ENCODE measurements at places on chromosomes 6 and 20. TPM values are rescaled to one million over a fixed set of nuclear protein-coding genes. Genes with fewer than 3 reads are reported as not detected.

GRCh38 chr6:138580040-138580439 is 80.7 kb upstream of the NHSL1 start:
- no peaks in the 10 kb centered on the region for H3K27me3 ChIP-seq
- H3K4me1 ChIP-seq, result no peaks in the 10 kb centered on the region
- H3K27ac ChIP-seq, result no peak overlapping the region

DNA sequence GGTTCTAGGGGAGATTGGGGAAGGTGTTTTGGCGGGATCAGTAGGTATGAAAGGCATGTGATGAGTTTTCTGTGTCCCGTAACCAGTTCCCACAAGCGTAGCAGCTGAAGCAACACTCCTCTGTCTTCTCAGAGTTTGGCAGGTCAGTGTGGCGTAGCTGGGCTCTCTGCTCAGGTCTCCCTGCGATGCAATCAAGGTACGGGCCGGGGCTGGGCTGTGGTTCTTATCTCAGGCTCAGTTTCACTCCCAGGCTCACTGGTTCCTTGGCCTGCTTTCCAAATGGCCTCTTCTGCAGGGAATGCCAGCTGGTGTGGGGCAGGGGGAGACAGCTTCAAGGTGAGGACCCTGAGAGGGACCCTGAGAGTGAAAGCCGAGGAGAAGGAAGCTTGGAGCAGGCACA is 280.7 kb downstream of the CDH4 start:
- H3K36me3 ChIP-seq, result no peaks in the 10 kb centered on the region
- H3K27me3 ChIP-seq, result no peaks in the 10 kb centered on the region
- H3K4me3 ChIP-seq, result no peak overlapping the region
- DNase-seq, result no peak
- no peak overlapping the region for H3K27ac ChIP-seq

GRCh38 chr6:95357380-95358020 is 219.8 kb upstream of the MANEA start:
- no peaks in the 10 kb centered on the region for H3K27me3 ChIP-seq
- H3K4me3 ChIP-seq, result no peak overlapping the region
- DNase-seq, result no peak
- no peaks in the 10 kb centered on the region for H3K4me1 ChIP-seq

GRCh38 chr6:5084781-5085647 is at the start of gene PPP1R3G:
Gene PPP1R3G (plus strand): TSS chr6:5085341. CDS start chr6:5085486, 145 bp downstream.
- no peaks in the 10 kb centered on the region for H3K4me1 ChIP-seq
- no peaks in the 10 kb centered on the region for H3K27me3 ChIP-seq
- no peaks in the 10 kb centered on the region for H3K36me3 ChIP-seq
- no peak within 1 kb of the TSS for H3K4me3 ChIP-seq

DNA sequence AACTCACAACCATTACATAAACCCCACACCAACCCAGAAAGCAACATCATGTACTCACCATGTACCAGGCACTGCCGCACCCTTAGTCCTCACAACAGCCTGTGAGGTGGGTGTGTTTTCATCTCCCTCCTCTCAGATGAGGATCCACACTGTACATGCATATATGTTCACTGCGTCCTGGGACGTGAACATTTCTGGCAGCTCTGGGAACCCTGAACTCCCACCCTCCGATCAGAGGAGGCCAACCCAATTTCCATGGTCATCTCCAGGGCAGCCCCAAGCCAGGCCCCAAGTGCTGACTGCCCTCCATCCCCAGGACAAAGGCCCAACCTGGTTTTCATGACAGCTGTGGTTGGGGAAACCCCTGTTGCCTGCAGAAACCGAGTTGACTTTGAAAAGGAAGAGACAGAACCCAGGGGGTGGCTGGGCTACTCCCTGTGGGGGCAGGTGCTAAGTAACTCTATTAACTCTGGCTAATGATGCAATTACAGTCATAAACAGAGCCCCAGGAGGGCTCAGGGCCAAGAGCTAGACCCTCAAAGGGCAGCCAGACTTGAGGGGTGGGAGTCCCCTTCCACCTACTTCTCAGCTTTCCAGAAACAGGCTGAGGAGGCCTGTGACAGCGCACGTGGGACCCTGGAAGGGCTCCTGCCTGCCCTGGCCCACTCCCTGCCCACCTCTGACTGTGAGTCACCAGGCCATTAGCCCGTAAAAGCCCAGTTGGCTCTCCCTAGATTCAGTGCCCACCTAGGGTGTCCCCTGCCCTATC is 2.6 kb downstream of the TFEB start:
- H3K4me1 ChIP-seq, result peaks cover 53% of the 10 kb centered on the region
- no peaks in the 10 kb centered on the region for H3K27me3 ChIP-seq
- H3K36me3 ChIP-seq, result no peaks in the 10 kb centered on the region
- DNase-seq, result peak; percentile 70

GRCh38 chr6:29813809-29814208 is 13.8 kb upstream of the HLA-G start:
- no peaks in the 10 kb centered on the region for H3K36me3 ChIP-seq
- H3K27me3 ChIP-seq, result no peaks in the 10 kb centered on the region
- no peaks in the 10 kb centered on the region for H3K4me1 ChIP-seq
- DNase-seq, result no peak

GRCh38 chr6:2782825-2783187 is 17.6 kb downstream of the WRNIP1 start:
- no peak overlapping the region for H3K4me3 ChIP-seq
- H3K36me3 ChIP-seq, result peaks cover 27% of the 10 kb centered on the region
- H3K27me3 ChIP-seq, result no peaks in the 10 kb centered on the region
- DNase-seq, result no peak

DNA sequence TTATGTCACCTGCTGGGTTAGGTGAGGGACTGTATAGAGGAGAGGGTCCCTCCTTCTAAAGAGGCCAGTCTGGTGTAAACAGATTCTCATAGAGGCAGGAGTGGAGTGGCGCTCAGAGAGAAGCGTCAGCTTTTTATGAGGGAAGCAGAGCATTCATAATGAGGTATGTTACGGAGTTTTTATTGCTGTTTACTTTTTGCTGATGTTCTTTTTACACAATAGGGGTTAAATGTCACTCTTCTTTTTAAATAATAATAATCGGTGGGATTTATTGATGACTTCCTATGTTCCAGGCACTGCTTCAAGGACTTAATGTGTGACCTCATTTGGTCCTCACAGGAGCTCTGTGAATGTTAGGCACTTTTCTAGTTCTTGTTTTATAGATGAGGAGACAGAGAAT is 79.9 kb downstream of the L3MBTL3 start:
- no peak overlapping the region for H3K4me3 ChIP-seq
- H3K27me3 ChIP-seq, result no peaks in the 10 kb centered on the region
- no peak for DNase-seq
- peaks cover 3% of the 10 kb centered on the region for H3K4me1 ChIP-seq
- peaks cover 27% of the 10 kb centered on the region for H3K36me3 ChIP-seq
- no peak overlapping the region for H3K27ac ChIP-seq

DNA sequence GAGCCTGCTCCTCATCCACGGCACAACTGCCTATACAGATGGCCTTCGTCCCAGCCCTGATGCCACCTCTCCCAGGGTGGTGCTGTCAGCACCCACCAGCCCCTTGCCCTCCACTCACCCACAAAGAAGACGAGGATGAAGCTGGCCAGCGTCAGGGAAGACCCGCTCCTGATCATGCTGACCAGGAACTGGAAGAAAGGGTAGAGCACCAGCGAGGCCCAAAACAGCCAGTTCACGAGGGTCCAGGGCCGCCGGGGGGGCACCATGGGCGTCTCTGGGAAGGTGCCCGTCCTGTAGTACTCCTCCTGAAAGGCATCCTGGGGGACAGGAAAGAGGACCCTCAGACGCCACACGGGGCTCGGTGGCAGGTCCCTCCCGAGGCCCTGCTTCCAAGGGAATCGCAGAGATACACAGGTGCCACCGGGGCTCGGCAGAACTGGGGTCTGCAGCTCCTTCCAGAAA is 134.5 kb downstream of the AGPAT4 start:
- no peak overlapping the region for H3K27ac ChIP-seq
- H3K4me3 ChIP-seq, result no peak overlapping the region
- H3K27me3 ChIP-seq, result no peaks in the 10 kb centered on the region

DNA sequence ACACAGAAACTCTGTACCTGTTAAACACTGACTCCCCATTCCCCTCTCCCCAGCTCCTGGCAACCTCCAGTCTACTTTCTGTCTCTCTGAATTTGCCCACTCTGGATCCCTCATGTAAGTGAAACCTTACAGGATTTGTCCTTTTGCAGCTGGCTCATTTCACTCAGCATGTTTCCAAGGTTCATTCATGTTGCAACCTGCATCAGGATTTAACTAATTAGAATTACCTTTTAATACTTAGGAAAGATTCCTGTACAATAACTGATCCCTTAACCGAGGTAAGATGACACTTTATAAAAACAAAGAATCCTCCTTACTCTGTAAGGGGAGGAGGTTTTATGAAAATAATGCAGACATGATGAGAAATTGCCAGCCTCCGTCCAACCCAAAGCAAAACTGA is 113.1 kb upstream of the MTHFD1L start:
- no peaks in the 10 kb centered on the region for H3K4me1 ChIP-seq
- DNase-seq, result no peak
- H3K27me3 ChIP-seq, result no peaks in the 10 kb centered on the region
- no peak overlapping the region for H3K27ac ChIP-seq
- no peak overlapping the region for H3K4me3 ChIP-seq

- H3K4me1 ChIP-seq, result peaks cover 31% of the 10 kb centered on the region
- no peak for DNase-seq
- peaks cover 26% of the 10 kb centered on the region for H3K36me3 ChIP-seq
- peak overlapping the region; percentile 63 for H3K4me3 ChIP-seq
Measured at GRCh38 chr6:31972709-31973350, 892 bp upstream of the DXO start.

- no peaks in the 10 kb centered on the region for H3K36me3 ChIP-seq
- peak overlapping the region; percentile 20 for H3K27ac ChIP-seq
- H3K4me1 ChIP-seq, result peaks cover 39% of the 10 kb centered on the region
- peak; percentile 52 for DNase-seq
- H3K4me3 ChIP-seq, result peak overlapping the region; percentile 47
Measured at GRCh38 chr20:35618263-35619131, 2.9 kb downstream of the SPAG4 start.

- H3K27ac ChIP-seq, result no peak overlapping the region
- no peak for DNase-seq
- no peaks in the 10 kb centered on the region for H3K36me3 ChIP-seq
- no peaks in the 10 kb centered on the region for H3K4me1 ChIP-seq
- H3K4me3 ChIP-seq, result no peak overlapping the region
- H3K27me3 ChIP-seq, result no peaks in the 10 kb centered on the region
Measured at GRCh38 chr6:111147440-111147839, 60.1 kb downstream of the SLC16A10 start.

DNA sequence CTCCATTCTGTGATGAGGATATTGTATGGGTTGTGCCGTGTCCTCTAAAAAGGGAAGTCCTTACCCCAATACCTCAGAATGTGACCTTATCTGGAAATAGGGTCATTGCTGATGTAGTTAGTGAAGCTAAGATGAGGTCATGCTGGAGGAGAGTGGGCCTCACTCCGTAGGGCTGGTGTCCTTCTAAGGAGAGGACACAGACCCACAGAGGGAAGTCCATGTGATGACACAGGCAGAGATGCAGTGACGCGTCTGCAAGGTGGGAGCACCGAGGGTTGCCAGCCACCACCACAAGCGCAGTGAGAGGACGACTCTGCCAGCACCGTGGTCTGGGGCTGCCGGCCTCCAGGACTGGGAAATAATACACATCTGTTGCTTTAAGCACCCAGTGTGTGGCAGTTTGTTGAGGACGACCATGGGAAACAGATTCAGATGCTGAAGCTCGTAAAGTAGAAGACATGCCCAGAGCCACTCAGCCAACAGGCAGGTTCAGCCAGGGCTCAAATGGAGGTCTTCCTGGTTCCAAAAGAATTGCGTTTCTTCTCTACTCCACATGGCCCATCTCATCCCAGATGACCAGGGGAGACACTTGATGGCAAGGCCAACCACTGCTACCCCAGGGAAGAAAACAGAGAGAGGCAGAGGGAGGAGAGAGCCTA is 59.2 kb upstream of the DUSP22 start:
- H3K4me1 ChIP-seq, result peaks cover 25% of the 10 kb centered on the region
- no peaks in the 10 kb centered on the region for H3K27me3 ChIP-seq
- DNase-seq, result no peak
- no peaks in the 10 kb centered on the region for H3K36me3 ChIP-seq
- no peak overlapping the region for H3K4me3 ChIP-seq

GRCh38 chr6:156652231-156652750 is 124.9 kb upstream of the ARID1B start:
- H3K36me3 ChIP-seq, result no peaks in the 10 kb centered on the region
- DNase-seq, result no peak
- no peak overlapping the region for H3K27ac ChIP-seq
- H3K4me3 ChIP-seq, result no peak overlapping the region

DNA sequence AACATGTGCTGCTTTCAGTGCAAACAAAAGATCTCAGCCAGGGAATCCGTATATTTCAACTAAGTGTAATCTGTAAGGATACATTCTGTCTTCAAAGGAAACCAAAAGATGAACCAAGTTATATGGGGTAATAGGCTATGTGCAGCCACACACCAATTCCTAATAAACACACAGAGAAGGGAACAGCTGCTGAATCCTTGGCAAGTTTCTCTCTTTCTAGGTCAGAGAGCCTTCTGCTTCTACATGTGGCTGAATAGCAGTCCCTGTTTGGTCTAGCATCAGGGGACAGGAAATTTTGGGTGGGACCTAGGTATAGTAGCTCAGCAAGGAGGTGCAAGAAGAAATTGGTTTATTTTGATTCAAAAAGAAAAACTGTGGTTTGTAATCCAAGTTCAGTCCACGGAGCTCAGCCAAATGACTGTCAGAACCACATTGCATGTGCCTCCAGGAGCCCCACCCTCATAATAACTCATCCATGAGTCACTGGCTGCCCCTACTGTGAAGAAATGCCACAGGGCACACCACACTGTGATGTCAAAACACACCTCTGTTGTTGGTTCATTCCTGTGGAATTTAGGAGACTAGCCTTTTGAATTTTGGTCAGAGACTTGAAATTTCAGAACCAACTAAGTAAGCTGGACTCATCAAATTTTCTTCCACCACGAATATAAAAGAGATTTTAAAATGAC is 21.1 kb downstream of the SPTLC3 start:
- H3K36me3 ChIP-seq, result no peaks in the 10 kb centered on the region
- no peaks in the 10 kb centered on the region for H3K4me1 ChIP-seq
- H3K27me3 ChIP-seq, result no peaks in the 10 kb centered on the region

GRCh38 chr20:49381558-49382493 is 100.6 kb downstream of the KCNB1 start:
- H3K4me3 ChIP-seq, result no peak overlapping the region
- H3K4me1 ChIP-seq, result no peaks in the 10 kb centered on the region
- H3K27me3 ChIP-seq, result peaks cover 10% of the 10 kb centered on the region
- H3K36me3 ChIP-seq, result no peaks in the 10 kb centered on the region

GRCh38 chr20:43983359-43983758 is 68.7 kb downstream of the TOX2 start:
- H3K4me3 ChIP-seq, result no peak overlapping the region
- H3K27ac ChIP-seq, result no peak overlapping the region
- H3K4me1 ChIP-seq, result peaks cover 11% of the 10 kb centered on the region

GRCh38 chr6:33861722-33862121 is 57.9 kb upstream of the MLN start:
- DNase-seq, result no peak
- H3K4me1 ChIP-seq, result peaks cover 61% of the 10 kb centered on the region
- no peaks in the 10 kb centered on the region for H3K27me3 ChIP-seq
- H3K27ac ChIP-seq, result no peak overlapping the region
- no peaks in the 10 kb centered on the region for H3K36me3 ChIP-seq

- H3K36me3 ChIP-seq, result no peaks in the 10 kb centered on the region
- no peak overlapping the region for H3K4me3 ChIP-seq
- H3K27me3 ChIP-seq, result no peaks in the 10 kb centered on the region
- H3K4me1 ChIP-seq, result no peaks in the 10 kb centered on the region
- DNase-seq, result no peak
Measured at GRCh38 chr6:170233286-170234205, 57.3 kb downstream of the DLL1 start.

Gene NFKBIL1
- total RNA-seq, result 9.8 TPM

Gene ARFGEF3
- total RNA-seq, result 0.03 TPM

Gene SIRPD
- not detected for total RNA-seq

Gene EFHC1
- 6.4 TPM for total RNA-seq

Gene EYA2
- total RNA-seq, result not detected

Gene CTAGE9
- not detected for total RNA-seq

Gene TSPO2
- total RNA-seq, result not detected

Gene SYCP2L
- total RNA-seq, result not detected

Gene ZNF165
- 1.4 TPM for total RNA-seq
